ENCODE measurements at places on chromosomes 1 and 21.
A peak's percentile ranks its signal among the peaks of the same experiment; 100 is the strongest.

GRCh38 chr1:204206121-204206520, 7.7 kb downstream of the GOLT1A start:
- DNase-seq, result no peak

DNA sequence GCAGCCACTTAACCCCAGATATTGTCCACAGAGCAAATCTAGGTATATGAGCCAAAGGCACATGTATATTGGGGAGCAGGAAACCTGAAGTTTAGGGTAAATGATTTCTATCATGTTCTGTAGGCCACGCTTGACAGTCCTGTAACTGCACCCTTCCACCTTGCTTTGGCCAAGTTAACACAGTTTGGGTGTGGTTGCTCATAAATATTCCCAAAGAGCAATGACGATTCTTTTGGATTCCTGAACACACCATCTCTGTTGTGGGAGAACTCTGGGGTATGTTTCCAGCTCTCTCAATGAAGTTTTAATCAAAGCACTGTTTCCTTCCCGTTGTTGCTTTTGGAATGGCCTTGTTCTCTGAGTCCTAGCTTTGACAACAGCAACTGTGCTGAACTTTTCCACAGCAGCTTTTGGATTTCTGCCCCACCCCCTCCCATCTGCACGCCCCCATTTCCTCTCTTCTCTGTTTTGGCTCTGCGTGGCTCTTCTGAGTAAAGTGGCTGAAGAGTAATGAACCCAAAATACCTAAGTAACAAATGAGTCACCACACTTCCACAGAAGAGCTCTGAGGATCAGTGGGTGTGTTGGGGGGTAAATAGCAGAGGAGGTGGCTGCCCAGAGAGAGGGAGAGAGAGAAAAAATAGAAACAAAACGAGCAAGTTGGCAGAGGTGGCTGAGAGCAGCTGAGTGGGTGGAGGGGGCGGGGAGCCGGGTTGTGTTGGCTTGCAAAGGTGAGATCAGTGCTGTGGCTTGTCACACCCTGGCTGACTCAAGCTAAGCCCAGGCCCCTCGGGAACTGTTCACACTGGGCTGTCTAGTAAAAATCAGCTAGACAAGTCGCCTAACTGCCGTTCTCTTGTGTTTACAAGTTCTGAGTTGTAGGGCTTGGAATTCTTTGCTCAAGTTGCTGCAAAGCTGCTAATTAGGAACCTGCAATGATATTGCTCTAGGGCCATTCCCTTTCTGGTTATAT, 26.9 kb upstream of the RAP1A start:
- DNase-seq, result no peak

DNA sequence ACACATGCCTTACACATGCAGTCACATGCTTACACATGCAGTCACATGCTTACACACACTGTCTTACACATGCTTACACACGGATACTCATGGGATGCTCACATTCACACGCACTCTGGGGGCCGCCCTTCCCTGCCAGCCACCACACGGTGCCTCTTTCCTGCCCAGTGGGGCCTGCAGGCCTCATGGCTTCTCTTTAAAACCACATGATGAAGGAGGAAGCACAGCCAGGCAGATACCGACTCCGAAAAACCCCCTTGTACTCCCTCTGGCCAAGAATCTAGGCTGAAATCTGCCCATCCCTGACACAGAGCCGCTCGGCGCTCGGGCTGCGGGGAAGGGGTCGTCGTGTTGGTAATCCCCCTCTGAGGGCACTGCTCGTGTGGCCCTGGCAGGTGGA, 113.0 kb downstream of the PRDM16 start:
- DNase-seq, result no peak

- DNase-seq, result no peak
These were observed 475 bp upstream of the NPPB start for GRCh38 chr1:11858968-11859871.

DNA sequence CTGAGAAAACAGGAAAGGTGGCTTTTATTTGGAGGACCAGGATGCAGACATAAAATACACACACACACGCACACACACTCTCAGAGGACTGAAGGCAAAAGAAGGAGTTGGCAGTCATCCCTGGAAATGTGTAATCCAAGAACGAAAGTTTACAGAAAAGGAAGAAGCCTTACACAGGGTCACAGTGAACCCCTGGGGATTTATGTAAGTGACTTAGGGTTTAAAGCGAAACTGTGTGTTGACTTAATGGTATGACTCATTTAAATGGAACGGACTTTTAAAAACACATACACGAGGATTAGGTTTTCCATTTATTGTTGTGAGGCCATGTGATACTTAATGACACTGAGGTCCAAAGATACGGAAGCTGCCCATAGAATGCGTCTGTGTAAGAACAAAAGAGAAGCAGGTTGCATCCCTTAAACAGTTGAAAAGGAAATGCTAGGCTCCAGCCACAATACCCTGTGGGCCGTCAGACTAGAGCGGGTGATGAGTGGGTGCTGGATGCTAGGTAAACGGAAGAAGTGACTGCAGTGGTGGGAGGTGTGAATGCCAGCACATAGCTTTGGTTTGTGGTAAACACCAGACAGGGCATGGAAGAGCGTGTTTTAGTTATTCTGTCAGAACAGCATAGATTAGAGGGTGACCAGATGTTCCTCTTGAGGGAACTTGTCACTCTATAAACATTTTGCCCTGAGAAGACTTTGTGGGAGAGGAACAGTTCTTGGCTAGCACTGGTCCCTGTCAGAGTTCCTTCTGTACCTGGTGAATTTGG, 21.6 kb upstream of the BCL10 start:
- DNase-seq, result no peak

DNA sequence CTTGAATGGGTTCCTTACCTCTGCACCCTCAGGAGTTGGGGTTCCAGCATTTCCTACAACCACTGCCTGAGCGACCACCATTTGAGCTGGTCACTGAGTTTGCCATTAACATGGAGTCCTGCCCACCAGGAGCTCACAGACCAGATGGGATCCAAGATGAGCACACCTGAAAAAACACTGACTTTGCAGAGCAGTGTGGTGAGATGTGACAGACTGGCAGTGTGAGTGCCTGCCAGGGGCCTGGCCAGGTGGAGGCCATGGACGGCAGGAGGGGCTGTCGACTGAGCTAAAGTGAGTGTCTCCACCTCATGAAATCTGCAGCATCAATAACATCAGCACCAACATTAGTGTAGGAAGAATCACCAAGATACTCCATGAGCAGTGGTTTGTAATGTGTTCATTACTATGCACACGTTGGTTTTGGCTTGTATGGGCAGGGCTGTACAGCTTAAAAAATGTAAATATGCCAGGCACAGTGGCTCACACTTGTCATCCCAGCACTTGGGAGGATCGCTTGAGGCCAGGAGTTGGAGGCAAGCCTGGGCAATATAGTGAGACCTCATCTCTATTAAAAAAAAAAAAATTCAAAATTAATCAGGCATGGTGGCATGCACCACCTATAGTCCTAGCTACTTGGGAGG, 12.2 kb upstream of the MIXL1 start:
- DNase-seq, result peak; percentile 36

DNA sequence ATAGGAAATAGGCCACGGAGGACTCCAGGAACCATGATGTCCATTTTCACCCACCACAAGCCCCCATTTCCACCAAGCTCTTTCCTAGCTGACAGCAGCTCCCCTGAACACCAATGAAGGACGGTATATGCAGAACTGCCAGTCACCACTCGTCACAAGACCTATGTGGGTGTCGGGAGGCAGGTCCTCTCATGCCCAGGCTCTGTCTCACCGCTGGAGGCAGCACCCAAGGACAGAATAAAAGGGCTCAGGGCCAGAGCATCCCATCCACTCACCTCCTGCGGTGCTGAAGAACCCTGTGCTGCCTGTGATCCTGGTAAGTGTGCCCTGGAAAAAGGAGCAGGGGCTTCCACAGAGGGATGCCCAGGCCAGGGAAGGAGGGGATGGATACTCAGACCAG, at the start of gene LCE1F:
TSS of gene LCE1F (plus strand) at position 266 of the 400 bp plus-strand sequence. CDS start 1,232 bp downstream, outside the sequence.
- no peak for DNase-seq

DNA sequence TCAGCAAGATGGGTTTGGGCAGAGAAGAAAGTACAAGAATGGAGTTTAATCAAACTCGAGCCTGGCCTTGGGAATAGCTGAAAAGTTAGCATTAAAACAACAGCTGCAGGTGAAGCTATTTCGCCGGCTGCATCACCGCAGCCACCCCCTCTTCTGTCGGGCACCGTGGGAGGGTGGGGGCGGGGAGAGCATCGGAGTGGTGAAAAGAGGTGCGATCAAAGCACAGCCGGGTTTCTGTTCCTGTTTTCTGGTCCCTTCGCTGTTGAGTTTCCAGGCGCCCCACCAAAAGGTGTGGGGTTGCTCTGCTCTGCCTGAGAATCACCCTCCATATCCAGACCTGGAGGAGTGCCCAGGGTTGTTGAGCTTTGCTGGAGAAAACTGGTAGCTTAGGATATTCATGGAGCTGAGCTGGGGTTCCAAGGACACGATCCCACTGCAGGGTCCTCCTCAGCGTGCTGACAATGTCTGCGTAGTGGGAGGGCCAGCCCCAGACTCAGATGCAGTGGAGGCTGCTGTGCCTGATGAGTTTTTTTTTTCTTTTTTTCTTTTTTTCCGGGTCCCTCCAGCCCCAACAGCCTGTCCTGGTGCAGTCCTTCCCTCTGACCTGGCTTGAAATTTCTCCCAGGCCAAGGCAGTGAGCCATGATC, 127.5 kb upstream of the C1orf174 start:
- DNase-seq, result no peak

- DNase-seq, result no peak
These were observed 8.1 kb upstream of the ZNF687 start for GRCh38 chr1:151273924-151274466.

DNA sequence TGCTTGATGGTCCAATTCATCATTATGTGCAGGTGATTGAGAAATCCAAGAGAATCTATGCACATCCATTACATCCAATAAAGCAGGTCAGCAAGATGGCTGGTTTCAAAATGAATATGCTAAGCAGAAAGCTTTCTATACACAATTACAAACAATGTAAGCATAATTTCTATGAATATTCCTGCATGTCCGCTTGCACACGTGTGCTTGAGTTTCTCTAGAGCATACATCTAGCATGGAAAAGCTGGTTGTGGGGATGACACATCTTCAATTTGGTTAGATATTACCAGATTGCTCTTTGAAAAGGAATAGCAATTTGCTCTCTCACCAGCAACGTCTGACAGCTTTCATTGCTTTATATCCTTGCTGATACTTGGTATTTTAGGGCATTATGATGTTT, 160.4 kb upstream of the HMGB4 start:
- no peak for DNase-seq

GRCh38 chr1:233282582-233282886, 13.0 kb downstream of the PCNX2 start:
- no peak for DNase-seq

GRCh38 chr1:10211805-10212410, 1.5 kb downstream of the KIF1B start:
- no peak for DNase-seq

GRCh38 chr1:52122384-52122783, 19.5 kb upstream of the ZFYVE9 start:
- DNase-seq, result no peak

- no peak for DNase-seq
These were observed 3.8 kb downstream of the COLGALT2 start for GRCh38 chr1:184033711-184034167.

DNA sequence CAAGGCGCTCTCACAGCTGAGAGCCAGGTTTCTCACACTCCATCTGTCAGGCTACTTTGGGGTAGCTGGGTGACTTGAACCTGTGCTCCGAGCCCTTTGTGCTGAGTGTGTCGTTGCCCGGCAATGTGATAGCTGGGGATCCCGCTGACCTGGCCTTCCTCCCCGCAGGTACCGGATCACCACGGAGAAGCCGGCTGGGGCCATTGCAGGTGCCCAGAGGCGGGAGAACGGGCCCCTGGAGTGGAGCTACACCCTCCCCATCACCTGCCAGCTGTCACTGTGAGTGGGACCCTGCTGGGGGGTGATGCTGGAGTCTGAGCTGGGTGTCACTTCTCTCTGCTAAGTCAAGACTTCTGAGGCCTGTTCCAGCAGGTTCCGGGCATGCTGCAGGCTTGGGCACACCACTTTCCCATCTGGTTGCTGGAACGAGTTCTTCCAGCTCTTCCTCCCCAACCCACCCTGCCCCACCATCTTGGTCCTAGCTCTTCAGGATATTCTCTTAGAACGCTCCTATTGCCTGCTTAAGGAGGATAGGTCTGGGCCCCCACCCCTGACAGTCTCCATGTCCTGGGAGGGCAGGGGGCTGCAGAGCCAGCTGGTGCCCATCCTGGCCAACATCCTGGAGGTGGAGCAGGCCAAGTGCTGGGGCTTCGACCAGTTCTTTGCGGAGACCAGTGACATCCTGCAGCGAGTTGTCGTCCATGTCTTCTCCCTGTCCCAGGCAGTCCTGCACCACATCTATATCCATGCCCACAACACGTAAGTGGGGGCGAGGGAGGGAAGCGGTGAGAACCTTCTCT, 7.5 kb downstream of the IKBKE start:
- no peak for DNase-seq

GRCh38 chr1:29708796-29709703, 472.7 kb downstream of the PTPRU start:
- DNase-seq, result no peak
